ENCODE measurements at places on chromosomes 3 and 15.

- DNase-seq, result no peak
Measured at GRCh38 chr3:40695848-40696247, 171.1 kb downstream of the ZNF621 start.

GRCh38 chr15:78450285-78450858 is 12.4 kb downstream of the IREB2 start:
- no peak for DNase-seq

- no peak for DNase-seq
Measured at GRCh38 chr3:67846166-67846565, 191.8 kb upstream of the SUCLG2 start.

GRCh38 chr15:85742186-85742821 is 52.4 kb downstream of the KLHL25 start:
- no peak for DNase-seq

GRCh38 chr3:39529577-39529976 is 62.1 kb downstream of the MOBP start:
- no peak for DNase-seq

GRCh38 chr3:143514109-143514508 is 334.2 kb downstream of the SLC9A9 start:
- DNase-seq, result no peak

GRCh38 chr3:29070959-29071634 is 209.8 kb upstream of the RBMS3 start:
- no peak for DNase-seq

DNA sequence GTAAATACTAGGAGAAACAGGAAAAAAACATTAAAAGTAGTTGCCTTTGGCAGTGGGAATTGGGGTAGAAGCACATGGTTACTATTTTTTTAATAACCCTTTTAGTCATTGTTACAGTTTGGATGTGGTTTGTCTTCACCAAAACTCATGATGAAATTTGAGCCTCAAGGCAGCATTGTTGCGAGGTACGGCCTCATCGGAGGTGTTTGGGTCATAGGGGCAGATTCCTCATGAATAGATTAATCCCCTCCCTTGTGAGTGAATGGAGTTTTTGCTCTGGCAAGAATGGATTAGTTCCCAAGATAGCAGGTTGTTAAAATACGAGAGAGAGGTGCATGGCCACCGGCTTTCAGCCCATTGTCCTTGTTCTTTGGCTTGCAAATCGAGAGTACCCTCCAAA is 92.6 kb downstream of the LEKR1 start:
- DNase-seq, result no peak

- peak; percentile 80 for DNase-seq
Measured at GRCh38 chr15:65862682-65863081, 6.6 kb upstream of the RAB11A start.

GRCh38 chr3:135706758-135707375 is 258.7 kb upstream of the PPP2R3A start:
- DNase-seq, result no peak

DNA sequence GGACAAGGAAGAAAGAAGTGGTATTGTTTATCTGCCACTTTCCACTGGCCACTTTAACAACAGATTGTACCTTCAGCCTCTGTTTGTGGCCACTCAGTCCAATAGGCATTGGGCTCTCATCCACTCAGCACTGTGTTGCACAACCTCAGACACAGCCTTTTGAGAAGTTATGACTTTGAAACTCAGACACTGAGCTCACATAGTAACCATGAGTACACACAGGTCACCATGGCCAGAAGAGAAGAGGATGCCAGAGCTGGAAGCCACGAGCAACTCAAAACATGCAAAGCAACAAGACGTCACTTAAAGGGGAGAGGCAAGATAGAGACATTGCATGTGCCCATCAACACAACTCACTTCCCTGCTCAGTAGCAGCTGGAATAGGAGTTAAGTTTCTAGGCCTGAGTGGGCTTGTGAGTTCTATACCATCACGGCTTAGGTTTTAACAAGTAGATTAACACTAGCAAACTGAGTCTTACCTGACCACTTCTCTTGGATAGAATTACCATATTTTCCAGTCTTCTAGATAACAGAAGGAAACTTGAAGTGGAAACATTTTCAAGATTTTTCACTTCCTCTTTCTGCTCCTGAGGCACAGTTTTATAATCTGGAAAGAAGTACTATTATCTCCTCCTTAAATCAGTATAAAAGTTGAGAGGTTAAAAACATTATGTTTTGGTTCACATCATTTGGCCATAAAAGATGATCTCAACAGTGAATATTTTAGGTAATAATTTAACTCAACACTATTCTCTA is 103.5 kb downstream of the IMPG2 start:
- peak; percentile 20 for DNase-seq

DNA sequence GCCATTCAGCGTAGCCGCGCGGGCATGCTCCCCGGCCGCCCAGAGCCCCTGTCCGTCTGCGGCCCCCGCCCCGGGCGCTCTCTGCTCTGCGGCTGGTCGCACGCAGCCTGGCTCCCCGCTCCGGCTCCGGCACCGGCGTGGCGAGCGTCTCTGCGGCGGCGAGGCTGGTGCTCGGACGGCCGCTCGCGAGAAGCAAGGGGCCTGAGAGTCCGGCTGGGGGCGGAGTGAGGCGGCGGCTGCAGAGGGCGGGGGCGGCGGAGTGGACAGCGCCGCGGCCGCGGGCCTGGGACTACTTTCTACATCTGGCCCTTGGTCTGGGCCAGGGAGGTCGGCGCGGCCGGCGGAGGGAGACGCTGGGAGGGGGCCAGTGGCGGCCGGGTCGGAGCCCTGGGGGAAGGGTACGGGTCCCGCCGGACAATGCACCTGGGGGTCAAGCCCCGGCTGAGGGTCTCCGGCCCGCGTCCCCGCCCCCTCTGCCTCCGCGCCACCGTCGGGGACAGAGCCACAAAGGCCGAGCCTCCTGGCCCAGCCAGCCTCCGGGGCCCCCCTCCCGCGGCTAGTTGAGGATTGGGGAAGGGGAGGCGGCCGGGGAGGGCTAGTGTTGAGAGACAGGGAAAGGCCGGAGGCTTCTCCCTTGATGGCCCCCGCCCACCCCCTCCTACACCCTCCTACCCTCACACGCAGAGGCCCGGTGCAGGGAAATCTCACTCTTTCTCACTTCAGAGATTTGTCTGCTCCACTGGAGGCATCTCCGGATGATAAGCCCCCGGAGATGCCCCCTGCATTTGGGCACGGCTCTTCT is at the start of gene PRTG:
Gene PRTG (minus strand): TSS at position 226 of the 802 bp plus-strand sequence. CDS start 221 bp downstream, at position 5.
- DNase-seq, result no peak

- no peak for DNase-seq
Measured at GRCh38 chr15:73941044-73941443, 14.8 kb downstream of the LOXL1 start.

DNA sequence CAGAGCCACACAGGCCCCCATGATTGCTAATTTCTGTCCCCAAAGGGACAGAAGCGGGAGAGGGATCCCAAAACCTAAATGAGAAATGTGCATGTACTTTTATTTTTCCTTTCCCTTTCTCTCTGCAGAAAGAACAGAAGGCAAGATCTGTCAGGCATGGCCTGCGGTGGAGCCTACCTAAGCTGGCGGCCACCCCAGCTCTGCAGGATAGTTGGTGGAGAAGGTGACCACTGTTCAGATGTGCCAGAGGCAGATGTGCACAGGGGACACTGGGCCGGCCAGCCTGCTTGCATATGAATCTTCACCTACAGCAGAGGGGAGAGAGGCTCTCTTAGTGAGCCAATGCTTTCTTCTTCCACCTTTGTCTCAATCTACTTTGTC is 2.1 kb upstream of the AMOTL2 start:
- DNase-seq, result no peak

DNA sequence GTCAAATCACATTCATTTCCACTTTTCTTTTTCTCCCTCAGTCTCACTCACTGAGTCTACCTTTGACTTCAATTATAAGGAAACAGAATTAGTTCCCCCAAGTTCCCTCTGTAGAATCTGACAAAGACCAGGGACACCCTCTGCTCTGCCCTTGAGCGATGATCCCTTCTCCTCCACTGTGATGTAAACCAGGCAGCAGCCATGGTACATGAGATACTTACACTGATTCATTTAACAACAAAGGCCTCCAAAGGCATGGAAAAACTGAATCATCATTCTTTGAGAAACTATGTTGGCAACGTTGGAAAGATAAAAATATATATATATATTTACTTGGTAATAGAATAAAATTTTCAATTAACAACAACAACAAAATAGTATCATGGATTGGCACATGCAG is 84.1 kb downstream of the P3H2 start:
- DNase-seq, result no peak

DNA sequence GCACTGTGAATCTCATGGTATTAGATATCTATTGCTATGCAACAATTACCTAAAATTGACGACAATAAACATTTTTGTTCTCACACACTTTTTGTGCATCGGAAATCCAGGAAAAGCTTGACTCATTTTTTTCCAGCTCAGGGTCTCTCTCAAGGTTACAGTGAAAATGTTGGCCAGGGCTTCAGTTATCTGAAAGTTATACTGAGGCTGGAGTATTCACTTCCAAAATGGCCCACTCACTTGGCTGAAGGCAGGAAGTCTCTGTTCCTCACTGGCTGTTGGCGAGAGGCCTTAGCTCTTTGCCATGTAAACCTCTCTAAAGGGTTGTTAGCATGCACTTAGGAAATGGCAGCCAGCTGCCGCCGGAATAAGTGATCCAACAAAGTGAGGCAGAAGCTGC is 41.4 kb downstream of the OSTN start:
- DNase-seq, result no peak

GRCh38 chr3:193310914-193311723 is 67.4 kb downstream of the ATP13A5 start:
- DNase-seq, result no peak

- no peak for DNase-seq
Measured at GRCh38 chr3:80549173-80549572, 781.4 kb upstream of the ROBO1 start.

DNA sequence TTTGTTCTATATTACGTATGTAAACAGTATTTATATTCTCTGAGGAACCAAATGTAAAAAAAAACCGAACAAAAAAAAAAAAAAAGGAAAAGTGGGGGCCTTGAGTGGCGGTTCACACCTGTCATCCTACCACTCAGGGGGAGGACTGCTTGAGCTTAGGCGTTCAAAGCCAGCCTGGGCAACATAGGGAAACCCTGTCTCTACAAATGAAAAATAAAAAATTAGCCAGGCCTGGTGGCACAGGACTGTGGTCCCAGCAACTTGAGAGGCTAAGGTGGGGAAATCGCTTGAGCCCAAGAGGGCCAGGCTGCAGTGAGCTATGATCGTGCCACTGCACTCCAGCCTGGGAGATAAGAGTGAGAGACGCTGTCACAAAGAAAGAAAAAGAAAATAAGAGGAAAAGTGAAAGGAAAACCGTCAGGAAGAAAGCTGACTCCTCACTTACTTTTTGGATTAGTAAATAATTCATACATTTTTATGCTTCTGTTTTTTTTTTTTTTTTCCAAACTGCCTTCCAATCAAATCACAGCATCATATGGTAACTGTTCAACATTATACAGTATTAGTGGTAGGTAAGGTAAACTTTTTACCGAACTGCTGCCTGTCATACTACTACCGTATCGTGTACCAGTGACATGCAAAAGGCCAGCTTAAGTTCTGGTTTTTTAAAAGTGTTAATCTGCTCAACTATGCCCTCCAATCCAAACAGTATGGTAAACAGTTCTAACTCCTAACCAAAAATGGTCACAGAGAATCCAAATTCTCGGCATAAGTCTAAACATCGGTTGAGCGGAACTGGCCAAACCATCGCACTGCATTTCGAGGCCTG is 1.2 kb downstream of the PHC3 start:
- DNase-seq, result peak; percentile 79

DNA sequence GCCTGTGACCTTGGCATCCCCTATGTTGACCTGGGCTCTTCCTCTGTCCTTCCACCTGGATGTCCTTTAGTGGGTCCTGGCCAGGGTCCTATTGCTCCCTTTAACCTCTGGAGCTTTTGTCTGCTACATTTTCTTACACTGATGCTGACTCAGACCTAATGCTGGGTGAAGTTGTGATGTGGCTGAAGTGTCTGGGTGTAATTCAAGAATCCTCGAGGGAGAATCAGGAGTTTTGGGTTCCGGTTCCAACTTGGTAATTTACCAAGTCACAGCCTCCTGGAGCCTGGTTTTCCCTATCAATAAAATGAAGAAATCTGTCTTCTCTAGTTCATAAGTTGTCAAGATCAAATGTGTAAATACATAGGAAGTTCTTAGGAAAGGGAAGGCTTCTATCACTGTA is 25.6 kb downstream of the CEP19 start:
- DNase-seq, result no peak

DNA sequence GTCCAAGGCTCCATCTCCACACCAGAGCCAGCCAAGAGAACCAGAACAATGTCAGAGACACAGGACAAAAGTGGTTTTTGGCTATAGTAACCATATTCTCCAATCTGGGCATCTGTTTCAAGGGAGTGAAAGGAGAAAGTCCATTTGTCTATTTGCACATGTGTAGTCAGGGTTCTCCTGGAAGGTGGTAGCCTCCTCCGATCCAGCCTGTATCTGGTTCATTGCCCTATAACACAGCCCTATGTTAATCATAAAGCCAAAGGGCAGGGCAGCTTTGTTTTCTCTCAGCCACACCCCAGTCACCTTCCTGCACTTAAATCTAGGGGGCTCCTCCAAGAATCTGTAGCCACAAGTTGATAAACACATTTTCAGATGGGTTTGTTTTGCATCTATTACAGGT is 128.1 kb upstream of the ADPGK start:
- DNase-seq, result no peak

- DNase-seq, result no peak
Measured at GRCh38 chr3:182692021-182692420, 101.3 kb upstream of the ATP11B start.

GRCh38 chr3:129276385-129276784 is 2.3 kb upstream of the HMCES start:
- DNase-seq, result no peak

- DNase-seq, result no peak
Measured at GRCh38 chr3:46862369-46863025, 747 bp downstream of the MYL3 start.

DNA sequence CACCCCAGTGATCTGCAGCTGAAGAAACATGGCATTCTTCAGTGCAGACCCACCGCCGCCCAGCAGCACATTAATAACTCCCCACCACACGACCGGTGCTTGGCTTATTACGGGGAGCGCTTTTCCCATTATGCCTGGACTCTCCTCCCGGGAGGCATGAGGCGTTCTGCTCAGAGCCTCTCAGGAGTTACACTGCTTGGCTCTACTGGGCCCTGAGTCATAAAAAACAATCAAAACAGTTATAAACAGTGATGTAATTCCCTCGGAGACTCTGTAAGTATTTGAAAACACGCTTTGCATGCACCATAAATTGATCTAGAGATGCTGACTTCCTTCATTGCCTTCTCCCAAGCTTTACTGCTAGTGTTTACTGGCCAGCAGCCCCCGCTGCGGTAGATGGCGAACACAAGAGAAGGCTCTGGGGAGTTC is 77.1 kb upstream of the SNRPA1 start:
- no peak for DNase-seq

DNA sequence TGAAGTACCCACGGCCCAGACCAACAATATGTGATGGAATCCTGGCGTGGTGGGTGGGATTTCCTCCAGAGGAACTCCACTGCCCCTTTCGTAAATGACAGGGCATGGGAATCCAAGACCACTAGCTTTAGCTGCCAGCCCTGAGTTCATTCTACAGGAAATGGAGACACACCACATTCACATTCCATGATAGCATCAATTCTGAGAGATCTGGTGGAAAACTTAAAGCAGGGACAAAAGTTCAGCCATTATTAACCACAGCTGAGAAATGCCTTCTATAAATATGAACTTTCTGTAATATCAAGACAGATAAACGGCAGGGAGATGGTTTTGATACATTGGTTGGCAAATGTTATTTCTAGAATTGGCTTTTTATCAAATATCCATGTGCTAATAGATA is 98.2 kb downstream of the FBN1 start:
- DNase-seq, result no peak

- no peak for DNase-seq
Measured at GRCh38 chr3:66001626-66002025, 37.1 kb downstream of the MAGI1 start.

GRCh38 chr15:73265536-73266153 is 103.1 kb downstream of the HCN4 start:
- DNase-seq, result peak; percentile 28
